GM04503 (cell line): ENCODE measurements at places on chromosomes 2 and 18.

- no peak for DNase-seq
Observed at GRCh38 chr18:22778996-22779395, 154.1 kb upstream of the RBBP8 start.

GRCh38 chr2:58347810-58348209, 106.7 kb upstream of the FANCL start:
- DNase-seq, result no peak

GRCh38 chr18:5979971-5980457, 84.7 kb upstream of the TMEM200C start:
- DNase-seq, result no peak

DNA sequence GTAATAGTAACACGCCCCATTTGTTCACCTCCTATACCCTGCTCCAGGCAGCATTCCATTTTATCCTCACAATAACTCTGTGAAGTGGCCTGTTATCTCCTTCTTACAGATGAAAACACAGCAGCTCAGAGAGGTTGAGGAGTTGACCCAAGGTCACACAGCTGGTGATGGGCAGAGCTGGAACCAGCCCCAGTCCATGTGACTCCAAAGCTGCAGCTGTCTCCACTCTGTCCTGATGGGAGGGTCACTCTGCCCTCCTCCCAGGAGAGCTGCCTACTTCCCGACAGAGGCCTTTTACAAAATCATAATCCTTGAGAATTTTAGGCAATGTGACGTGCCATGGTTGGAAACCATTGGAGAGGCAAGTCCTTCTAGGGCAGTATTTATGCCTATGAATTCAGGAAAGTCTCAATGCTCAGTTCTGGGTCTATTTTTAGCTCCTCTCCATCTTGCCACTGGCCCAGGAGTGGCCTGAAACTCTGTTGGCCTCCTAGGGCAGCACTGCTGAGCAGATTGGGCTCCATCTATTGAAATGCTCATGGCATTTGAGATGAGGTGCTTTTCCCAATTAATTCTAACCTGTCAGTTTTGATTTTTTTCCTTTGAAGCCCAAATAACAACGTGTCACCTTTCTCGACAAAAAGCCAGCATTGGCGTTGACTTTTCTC, 162.0 kb upstream of the MSH6 start:
- DNase-seq, result no peak

DNA sequence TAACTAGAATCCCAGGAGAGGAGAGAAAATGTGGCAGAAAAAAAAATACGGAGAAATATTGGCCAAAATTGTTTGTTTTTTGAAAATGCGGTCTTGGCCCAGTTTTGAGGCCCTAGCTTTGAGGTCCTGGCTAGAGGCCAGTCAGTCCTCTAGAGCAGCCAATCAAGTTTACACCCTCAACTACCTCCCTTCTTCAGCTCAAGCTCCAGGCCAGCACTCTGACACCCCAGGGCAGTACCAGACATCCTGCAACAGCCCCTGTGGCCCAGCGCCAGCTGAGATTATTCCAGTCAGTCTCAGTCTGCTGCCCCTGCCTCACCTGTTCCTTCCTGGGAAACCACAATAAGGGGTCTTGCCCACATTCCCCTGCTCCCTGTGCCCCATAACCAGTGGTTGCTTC, 107.7 kb downstream of the UGGT1 start:
- no peak for DNase-seq

DNA sequence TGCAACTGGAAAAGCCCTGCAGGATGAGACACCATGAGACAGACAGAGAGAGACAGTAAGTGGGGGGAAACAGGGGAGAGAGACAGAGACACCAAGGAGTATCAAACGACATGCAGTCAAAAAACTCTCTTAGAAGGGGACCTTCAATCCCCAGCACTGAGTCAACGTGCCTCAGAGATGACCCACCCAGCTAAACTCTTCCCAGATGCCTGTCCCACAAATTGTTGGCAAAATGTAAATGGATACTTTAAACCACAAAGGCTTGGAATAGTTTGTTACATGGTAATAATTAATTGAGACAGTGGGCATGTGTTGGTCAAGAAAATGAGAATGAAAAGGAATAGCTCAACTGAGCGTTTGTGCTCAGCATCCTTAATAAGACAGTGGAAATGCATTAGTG, 98.3 kb downstream of the GRB14 start:
- DNase-seq, result peak; percentile 31

DNA sequence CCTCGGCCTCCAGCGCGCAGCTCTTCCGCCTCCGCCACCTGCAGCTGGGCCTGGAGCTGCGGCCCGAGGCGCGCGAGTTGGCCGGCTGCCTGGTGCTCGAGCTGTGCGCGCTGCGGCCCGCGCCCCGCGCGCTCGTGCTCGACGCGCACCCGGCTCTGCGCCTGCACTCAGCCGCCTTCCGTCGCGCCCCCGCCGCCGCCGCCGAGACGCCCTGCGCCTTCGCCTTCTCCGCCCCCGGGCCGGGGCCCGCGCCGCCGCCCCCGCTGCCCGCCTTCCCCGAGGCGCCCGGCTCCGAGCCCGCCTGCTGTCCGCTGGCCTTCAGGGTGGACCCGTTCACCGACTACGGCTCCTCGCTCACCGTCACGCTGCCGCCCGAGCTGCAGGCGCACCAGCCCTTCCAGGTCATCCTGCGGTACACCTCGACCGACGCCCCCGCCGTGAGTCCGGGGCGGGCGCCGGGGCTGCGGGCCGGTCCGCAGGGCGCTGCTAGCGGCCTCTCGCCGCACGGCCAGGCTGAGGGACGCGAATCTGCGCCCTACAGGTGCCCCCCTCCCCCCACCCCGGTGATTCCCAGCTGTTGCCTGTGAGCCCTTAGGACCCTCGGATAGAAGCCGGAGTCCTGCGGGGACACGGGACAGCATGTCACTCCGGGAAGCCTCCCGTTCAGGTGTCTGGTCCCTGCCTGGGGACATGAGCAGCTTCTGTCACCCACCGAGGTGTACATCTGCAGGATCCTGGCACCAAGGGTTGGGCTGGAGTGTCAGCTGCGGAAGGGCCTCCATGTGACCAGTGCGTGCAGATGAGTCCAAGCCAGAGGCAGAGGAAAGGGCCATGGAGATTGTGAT, 616 bp downstream of the RNPEPL1 start:
- DNase-seq, result no peak

DNA sequence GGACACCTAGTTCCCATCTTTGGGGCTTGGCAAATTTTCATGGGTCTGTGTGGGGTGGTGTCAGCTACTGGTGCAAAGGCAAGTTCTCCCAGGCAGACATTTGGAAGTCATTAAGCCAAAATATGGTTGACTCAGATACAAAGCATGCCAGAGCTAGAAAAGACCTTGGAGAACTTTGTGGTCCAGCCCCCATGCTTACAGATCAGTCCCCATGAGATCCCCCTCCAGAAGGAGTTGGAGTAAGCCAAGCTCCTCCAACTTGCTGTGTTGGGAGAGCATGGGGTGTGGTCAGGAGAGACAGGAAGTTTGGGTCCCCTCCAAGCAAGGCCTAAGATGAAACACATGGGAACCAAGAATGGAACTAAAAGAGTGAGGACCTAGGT, 224.5 kb downstream of the CYP26B1 start:
- peak; percentile 81 for DNase-seq

DNA sequence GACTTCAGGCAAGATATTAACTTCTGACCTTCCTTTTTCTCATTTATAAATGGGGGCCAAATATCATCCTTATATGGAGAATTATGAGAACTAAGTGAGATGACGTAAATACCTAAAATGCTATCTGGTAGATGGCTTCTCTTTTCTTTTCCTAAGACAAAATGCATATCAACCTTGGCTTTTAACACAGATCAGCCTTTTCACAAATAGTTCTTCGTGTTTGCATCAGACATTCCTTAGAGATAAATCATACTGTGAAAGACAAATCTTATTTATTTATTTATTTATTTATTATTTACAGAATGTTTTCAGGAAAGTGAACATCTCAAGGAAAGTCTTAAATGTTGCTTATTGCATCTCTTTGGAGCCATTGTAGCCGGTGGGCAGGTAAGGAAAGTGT, 62.8 kb downstream of the NBEAL1 start:
- no peak for DNase-seq

GRCh38 chr2:36824273-36824672, 127.8 kb downstream of the VIT start:
- DNase-seq, result no peak

DNA sequence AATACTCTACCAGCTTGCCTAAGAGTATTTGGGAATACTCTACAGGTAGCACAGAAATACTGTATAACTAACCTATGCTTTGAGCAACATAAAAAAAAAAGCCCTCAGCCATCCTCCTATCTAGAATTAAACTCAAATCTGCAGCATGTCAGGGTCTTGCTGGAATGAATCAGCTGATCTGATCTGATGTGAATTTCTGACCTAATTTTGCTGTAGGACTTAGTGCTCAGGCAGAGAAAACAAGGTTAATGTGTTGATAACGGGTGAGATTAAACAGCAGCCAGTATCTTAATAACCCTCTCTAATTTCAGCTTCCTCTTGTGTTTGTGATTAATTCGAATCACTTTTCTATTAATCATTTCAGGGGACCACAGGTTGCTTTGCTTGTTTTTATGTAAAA, 16.3 kb downstream of the NYAP2 start:
- DNase-seq, result no peak

- DNase-seq, result no peak
Observed at GRCh38 chr2:225429717-225430116, 30.2 kb downstream of the NYAP2 start.

- no peak for DNase-seq
Observed at GRCh38 chr18:44840058-44840790, 159.5 kb downstream of the SETBP1 start.

DNA sequence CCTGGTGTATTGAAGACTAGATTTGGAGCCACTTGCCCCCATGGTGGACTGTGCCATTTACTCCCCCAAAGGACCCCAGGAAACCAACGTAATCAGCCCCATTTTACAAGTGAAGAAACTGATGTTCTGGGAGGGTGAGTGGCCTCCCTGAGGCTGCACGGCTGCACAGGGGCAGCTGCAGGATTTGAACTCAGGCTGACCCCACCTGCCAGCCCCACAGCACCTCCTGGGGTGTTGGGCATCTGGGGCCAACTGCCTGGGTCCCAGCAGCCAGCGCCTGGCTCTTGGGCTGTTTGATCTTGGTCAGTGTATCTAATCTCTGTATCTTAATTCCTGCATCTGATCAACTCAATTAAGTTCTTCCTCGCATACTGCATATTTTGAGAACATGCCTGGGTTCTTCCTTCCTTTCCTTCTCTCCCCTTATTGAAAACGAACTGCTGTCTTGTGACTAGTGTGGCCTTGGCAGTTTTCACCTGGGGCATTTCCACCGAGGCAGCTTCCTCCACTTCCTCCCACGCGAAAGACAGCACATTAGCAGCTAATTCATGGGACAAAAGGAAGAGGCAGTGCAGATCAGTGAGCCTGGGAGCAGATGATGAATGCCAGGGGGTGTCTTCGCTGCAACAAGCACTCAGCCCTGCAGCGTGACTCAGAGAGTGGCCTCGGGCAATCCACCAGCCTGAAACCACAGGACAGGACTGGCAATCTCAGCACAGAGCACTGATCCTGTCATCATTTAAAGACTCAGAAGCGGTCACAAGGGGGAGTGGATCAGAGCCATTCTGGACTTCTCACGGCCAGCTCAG, 184.1 kb upstream of the RAB12 start:
- peak; percentile 79 for DNase-seq

- no peak for DNase-seq
Observed at GRCh38 chr2:143816916-143817315, 687.7 kb downstream of the ARHGAP15 start.

DNA sequence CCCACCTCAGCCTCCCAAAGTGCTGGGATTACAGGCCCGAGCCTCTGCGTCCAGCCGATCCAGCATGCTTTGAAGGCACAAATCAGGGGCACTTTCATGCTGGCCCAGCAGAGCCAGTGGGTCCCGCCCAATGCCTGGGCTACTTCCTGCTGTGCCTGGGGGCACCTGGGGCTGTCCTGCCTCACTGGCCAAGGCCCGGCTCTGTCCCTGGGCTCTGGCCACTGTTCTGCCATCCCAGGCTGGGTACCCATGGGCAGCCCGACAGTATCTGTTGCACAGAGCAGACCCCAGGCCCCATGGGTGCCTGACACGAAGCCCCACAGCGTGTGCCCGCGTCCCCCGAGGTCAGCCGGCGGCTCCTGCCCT, 6.8 kb upstream of the GAL3ST2 start:
- no peak for DNase-seq

- DNase-seq, result no peak
Observed at GRCh38 chr18:25058521-25058920, 293.4 kb downstream of the ZNF521 start.

DNA sequence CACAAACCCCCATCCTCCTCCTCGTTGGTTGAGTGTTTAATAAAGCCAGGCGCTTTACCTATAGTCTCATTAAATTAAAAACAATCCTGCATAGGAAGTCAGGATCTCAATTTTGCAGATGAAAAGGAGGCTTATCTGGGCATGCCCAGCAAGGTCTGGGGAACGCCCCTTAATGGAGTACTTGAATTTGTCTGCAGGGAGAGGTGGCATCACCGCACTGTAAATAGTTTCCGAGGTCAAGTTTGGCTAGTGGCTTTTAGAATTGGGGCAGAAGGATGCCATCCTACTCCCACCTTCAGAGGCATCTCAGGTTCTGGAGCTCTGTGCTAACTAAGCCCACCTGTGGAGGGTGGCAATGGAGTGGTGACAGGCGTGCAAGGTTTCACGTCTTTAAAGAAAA, 149.2 kb downstream of the TGIF1 start:
- DNase-seq, result no peak

DNA sequence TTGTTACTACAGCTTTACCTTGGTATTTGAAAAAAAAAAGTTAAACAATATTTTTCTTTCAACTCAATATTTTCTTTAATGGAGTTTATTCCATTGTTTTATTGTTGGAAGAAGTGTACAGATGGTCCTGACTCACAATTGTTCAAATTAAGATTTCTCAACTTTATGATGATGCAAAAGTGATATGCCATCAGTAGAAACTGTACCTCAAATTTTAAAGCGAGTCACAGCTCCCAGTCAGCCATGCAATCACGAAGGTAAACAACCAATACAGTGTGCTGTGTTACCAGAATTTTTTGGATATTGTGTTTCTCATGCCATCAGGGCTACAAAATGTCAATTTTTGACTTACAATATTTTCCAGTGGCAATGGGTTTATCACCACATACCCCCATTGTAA, 54.0 kb upstream of the COL5A2 start:
- DNase-seq, result no peak

GRCh38 chr2:40372283-40372985, 79.5 kb downstream of the SLC8A1 start:
- DNase-seq, result no peak

DNA sequence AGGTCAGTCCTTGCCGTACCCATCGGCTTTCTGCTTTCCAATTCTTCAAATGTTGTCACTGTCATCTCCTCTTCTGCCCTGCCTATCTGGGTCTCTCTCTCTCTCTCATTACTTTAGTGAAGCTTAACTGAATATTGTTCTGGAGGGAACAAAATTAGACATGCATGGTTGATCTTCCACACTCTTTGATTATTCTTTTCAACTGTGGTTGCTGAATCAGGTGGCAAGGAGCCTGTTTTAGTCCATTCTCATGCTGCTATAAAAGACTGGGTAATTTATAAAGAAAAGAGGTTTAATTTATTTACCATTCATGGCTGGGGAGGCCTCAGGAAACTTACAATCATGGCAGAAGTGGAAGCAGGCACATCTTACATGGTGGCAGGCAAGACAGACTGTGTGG, 157.9 kb downstream of the ARL4C start:
- DNase-seq, result no peak
